Neural progenitor cell (in vitro differentiated cells): ENCODE measurements at places on chromosomes 7 and 10. TPM values are rescaled to one million over a fixed set of nuclear protein-coding genes. Genes with fewer than 3 reads are reported as not detected.

DNA sequence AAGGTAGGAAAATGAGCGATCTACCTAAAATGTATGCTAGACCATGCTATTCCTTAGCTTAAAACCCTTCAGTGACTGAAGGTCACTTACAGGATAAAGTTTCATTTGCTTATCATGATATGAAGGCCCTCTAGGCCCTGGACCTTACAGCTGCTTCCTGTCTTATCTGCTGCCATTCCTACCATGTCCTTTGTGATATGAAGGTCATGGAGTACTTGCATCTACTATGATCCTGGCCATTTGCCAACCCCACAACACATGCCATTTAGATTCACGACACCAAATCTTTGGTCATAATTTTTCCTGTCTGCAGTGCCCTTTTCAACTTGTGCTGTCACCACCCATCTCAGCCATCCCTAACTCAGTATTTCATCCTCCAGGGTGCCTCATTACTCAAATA is 181.8 kb upstream of the MDFIC start:
- no peak overlapping the region for H3K27ac ChIP-seq
- H3K4me3 ChIP-seq: no peak overlapping the region
- H3K36me3 ChIP-seq: no peaks in the 10 kb centered on the region
- no peaks in the 10 kb centered on the region for H3K4me1 ChIP-seq
- H3K27me3 ChIP-seq: no peaks in the 10 kb centered on the region

- no peak for DNase-seq
- no peak overlapping the region for H3K4me3 ChIP-seq
- H3K27ac ChIP-seq: no peak overlapping the region
- no peaks in the 10 kb centered on the region for H3K27me3 ChIP-seq
- no peaks in the 10 kb centered on the region for H3K4me1 ChIP-seq
Measured at GRCh38 chr7:32588657-32589056, 93.4 kb downstream of the AVL9 start.

DNA sequence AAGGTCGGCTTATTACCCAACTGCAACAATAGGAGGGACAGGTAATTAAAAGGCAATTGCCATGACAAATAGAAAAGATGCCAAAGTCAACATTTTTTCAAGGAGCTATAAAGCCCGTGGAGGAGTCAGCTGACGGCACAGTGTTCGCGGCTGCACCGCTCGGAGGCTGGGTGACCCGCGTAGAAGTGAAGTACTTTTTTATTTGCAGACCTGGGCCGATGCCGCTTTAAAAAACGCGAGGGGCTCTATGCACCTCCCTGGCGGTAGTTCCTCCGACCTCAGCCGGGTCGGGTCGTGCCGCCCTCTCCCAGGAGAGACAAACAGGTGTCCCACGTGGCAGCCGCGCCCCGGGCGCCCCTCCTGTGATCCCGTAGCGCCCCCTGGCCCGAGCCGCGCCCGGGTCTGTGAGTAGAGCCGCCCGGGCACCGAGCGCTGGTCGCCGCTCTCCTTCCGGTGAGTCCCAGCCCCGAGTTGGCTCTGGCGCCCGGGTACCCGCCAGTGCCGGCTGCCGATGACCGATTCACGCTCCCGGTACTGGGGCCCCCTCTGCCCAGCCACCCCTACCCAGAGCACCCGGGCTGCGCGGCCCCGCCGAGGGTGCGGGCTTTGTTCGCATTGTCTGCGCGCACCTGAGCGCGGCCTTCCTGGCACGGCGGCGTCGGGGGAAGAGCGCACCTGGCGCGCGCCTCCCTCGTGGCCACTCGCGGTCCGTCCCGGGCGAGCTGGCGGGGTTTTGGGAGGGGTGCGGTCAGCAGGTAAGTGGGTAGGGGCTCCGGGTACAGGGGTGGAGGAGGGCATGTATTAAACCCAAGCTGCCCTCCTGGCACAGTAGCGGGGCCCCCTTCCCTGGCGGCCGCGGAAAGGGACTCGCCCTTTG is at the start of gene VWA2:
Gene VWA2, plus strand, starts transcription at position 138 of the 877 bp plus-strand sequence. CDS start 9,460 bp downstream, outside the sequence.
- H3K27me3 ChIP-seq: peaks cover 66% of the 10 kb centered on the region
- no peaks in the 10 kb centered on the region for H3K36me3 ChIP-seq
- H3K4me3 ChIP-seq: peak within 1 kb of the TSS; percentile 59
- H3K27ac ChIP-seq: no peak within 1 kb of the TSS

DNA sequence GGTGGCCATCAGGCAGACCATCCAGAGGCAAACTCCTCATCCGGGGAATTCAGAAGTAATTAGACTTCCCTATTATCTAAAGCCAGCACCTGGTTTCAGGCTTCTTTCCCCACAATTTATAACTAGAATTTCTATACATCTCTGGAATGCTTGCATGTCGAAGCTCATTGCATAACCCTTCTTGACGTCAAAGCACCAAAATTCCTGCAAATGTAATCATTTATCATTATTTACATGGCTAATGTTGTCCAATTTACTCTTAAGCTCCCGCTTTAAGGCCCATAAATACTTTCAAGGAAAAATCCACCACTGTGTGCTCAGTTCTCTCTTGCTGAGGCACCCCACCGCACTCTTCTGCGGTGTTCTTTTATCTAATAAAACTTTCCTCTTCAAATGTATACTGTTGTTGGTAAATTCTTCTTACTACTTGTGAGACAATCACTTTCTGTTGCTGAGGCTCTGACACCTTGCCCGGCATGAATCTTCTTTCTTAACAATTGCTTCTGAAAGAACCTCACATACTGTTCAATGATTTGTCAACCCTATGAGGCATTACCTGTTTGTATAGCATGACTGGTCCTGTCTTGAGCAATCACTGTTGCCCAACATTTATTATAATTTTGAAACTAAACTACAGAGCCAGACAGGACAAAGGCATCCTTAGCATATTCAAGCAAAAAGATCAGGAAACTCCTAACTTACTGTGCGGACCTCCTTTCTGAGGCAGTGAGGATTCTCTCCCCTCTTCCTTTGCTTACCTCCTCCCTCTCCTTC is 17.4 kb upstream of the GPR141 start:
- H3K27ac ChIP-seq: no peak overlapping the region
- no peak for DNase-seq
- no peak overlapping the region for H3K4me3 ChIP-seq
- H3K36me3 ChIP-seq: no peaks in the 10 kb centered on the region

DNA sequence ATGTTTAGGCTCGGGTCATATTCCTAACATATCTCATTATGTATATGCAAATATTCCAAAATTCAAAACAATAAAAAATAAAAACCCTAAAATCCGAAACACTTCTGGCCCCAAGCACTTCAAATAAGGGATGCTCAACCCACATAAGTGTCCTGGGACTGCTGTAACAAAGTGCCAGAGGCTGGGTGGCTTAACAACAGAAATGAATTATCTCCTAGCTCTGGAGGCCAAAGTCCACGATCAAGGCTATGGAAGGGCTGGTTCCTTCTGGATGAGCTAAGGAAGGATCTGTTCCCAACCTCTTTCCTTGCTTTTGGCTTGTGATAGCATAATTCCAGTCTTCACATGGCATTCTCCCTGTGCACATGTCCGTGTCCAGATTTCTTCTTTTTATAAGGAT is 181.6 kb upstream of the NFE2L3 start:
- H3K27ac ChIP-seq: no peak overlapping the region
- no peak overlapping the region for H3K4me3 ChIP-seq
- H3K27me3 ChIP-seq: no peaks in the 10 kb centered on the region
- H3K4me1 ChIP-seq: no peaks in the 10 kb centered on the region

- H3K36me3 ChIP-seq: no peaks in the 10 kb centered on the region
- H3K4me3 ChIP-seq: peak overlapping the region; percentile 28
- DNase-seq: peak; percentile 59
- peaks cover 10% of the 10 kb centered on the region for H3K4me1 ChIP-seq
- no peak overlapping the region for H3K27ac ChIP-seq
- H3K27me3 ChIP-seq: peaks cover 71% of the 10 kb centered on the region
Measured at GRCh38 chr10:43265799-43266721, 805 bp downstream of the RASGEF1A start.

The IDI2 gene
- not detected in 2 replicates for total RNA-seq

The SVOPL gene
- 0.06 and 0.09 TPM in 2 replicates for total RNA-seq

The MEPCE gene
- total RNA-seq: 16.4 and 42.6 TPM in 2 replicates

The TMEM140 gene
- not detected in 2 replicates for total RNA-seq

The C10orf143 gene
- 1.1 and 1.6 TPM in 2 replicates for total RNA-seq

DNA sequence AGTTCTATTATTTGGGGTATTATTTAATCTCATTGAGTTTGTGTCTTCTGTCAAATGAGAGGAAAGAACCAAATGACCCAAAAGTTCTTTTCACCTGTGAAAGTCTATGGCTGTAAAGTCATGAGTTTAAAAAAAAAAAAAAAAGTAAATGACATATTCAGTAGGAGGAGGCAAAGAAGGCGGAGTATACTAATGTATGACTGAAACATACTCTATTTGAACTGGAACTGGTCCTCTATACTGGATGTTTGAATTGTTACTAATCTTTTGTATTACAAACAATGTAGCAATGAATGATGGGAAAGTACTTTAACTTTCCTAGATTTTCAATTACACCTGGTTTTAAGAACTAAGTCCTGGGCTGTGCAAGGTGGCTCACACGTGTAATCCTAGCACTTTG is 24.9 kb upstream of the GSAP start:
- no peak overlapping the region for H3K4me3 ChIP-seq
- no peaks in the 10 kb centered on the region for H3K4me1 ChIP-seq
- no peaks in the 10 kb centered on the region for H3K27me3 ChIP-seq

- no peaks in the 10 kb centered on the region for H3K4me1 ChIP-seq
- no peak for DNase-seq
- no peaks in the 10 kb centered on the region for H3K27me3 ChIP-seq
- no peaks in the 10 kb centered on the region for H3K36me3 ChIP-seq
Measured at GRCh38 chr10:69043931-69044531, 43.9 kb upstream of the SRGN start.

DNA sequence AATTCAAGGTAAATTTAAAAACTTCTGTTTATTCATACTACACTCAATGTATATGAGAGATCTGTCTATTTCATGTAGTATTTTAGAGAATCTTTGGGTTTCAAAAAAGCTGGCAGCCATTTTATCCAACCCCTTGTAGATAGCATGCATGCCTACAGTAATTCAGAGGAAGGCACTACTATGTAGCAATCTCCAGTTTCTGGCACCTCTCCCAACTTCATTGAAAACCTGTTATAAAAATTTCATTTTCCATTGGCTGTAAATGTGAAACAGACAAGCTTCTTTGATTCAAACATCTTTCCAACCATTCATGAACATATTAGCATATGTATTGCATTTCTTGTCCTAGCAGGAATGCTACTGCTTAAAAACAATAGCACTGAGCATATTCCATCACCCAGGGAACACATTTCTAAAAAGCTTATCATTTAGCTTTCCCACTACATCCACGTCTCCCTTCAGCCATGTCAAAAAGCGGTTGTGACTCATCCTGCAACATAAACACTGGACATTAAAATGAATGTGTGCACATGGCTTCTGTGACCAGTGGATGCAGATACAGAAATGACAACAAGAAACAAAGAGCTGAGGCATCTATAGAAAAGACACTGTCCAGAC is 330.4 kb upstream of the AOAH start:
- DNase-seq: no peak
- no peak overlapping the region for H3K27ac ChIP-seq
- H3K4me3 ChIP-seq: no peak overlapping the region
- no peaks in the 10 kb centered on the region for H3K27me3 ChIP-seq
- H3K4me1 ChIP-seq: peaks cover 8% of the 10 kb centered on the region

DNA sequence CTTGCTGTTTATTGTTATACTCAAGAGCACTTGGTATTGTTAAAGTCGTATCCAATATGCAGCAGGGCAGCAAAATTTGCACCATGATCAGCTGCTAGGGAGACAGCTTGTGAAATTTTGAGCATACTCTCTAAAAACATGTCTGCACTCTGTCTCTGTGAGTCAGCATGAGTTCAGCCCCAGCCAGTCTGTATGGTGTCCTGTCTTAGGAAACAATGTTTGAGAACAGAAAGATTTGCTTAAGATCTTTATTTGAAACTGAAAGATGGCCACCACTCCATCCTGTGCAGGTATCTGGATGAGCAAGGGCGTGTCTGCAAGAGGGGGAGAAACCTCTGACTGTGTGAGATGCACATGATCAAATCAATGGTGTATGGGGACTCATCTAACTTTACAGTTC is 97.1 kb downstream of the GNAI1 start:
- no peaks in the 10 kb centered on the region for H3K4me1 ChIP-seq
- H3K4me3 ChIP-seq: no peak overlapping the region
- H3K27me3 ChIP-seq: no peaks in the 10 kb centered on the region
- H3K27ac ChIP-seq: no peak overlapping the region
- no peak for DNase-seq

The PTF1A gene
- not detected in 2 replicates for total RNA-seq

DNA sequence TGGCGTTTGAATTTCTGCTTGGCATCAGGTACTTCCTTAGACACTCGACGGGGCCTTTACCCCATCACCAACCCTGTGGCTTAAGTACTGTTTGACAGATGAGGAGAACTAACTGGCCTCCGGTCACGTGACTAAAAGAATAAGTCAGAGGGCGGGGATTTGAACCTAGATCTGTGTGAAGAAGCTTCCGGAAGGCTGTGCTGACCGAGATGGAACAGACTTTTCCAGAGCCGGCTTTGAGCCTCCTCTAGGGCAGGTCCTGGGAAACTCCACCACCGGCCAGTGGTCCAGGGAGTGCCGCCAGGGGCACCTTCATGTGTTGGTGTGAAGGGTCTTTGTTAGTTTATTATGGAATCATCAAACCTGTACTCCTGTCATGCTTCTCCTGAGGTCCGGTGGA is 26.9 kb downstream of the CAMK1D start:
- no peak overlapping the region for H3K27ac ChIP-seq
- H3K27me3 ChIP-seq: no peaks in the 10 kb centered on the region

- no peak for DNase-seq
- no peaks in the 10 kb centered on the region for H3K4me1 ChIP-seq
- H3K4me3 ChIP-seq: no peak overlapping the region
- H3K27ac ChIP-seq: no peak overlapping the region
Measured at GRCh38 chr7:86209036-86209435, 434.7 kb upstream of the GRM3 start.

The CYP2C19 gene
- total RNA-seq: not detected in 2 replicates

- H3K27ac ChIP-seq: no peak overlapping the region
- no peak for DNase-seq
- H3K4me3 ChIP-seq: no peak overlapping the region
- no peaks in the 10 kb centered on the region for H3K27me3 ChIP-seq
- peaks cover 3% of the 10 kb centered on the region for H3K36me3 ChIP-seq
Measured at GRCh38 chr7:18109762-18110161, 82.1 kb upstream of the PRPS1L1 start.

GRCh38 chr10:131729361-131729760 is 171.4 kb upstream of the PPP2R2D start:
- peak; percentile 2 for DNase-seq
- no peak overlapping the region for H3K27ac ChIP-seq
- H3K36me3 ChIP-seq: no peaks in the 10 kb centered on the region

DNA sequence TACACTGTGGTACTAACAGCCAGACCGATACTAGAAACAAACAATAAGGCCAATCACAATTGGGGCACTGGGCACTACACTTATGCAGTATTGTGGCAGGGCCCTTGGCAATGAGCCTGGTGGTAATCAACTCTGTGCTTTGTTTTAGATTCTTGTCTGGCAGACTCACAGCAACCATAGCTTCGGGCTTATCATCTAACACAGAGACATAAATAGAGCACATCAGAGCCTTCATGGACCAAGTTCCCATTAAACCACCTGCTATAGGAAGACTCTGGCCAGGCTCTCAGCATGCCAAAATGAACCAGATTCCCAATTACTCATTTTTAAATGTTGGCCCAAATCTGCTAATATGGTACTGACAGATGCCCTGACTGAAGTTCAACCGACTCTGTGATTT is 218.6 kb downstream of the DGKI start:
- H3K27ac ChIP-seq: no peak overlapping the region
- H3K27me3 ChIP-seq: no peaks in the 10 kb centered on the region
- DNase-seq: no peak
- H3K4me3 ChIP-seq: no peak overlapping the region

GRCh38 chr10:15189133-15189885 is 20.8 kb upstream of the NMT2 start:
- H3K27me3 ChIP-seq: no peaks in the 10 kb centered on the region
- no peaks in the 10 kb centered on the region for H3K4me1 ChIP-seq
- H3K4me3 ChIP-seq: no peak overlapping the region
- H3K36me3 ChIP-seq: no peaks in the 10 kb centered on the region
- no peak overlapping the region for H3K27ac ChIP-seq

The GBX1 gene
- total RNA-seq: not detected in 2 replicates
